ENCODE measurements at places on chromosomes 16 and 17. TPM values are rescaled to one million over a fixed set of nuclear protein-coding genes. Genes with fewer than 3 reads are reported as not detected.

Gene EPN3
- 14.4 TPM for total RNA-seq

Gene LRRC45
- 22.5 TPM for total RNA-seq

Gene CASKIN2
- total RNA-seq = 35.6 TPM

Gene CSH1
- not detected for total RNA-seq

Gene UTP4
- 10.9 TPM for total RNA-seq

Gene MT3
- total RNA-seq = not detected

- no peak overlapping the region for H3K27ac ChIP-seq
- no peak overlapping the region for H3K4me3 ChIP-seq
- no peaks in the 10 kb centered on the region for H3K36me3 ChIP-seq
- H3K4me1 ChIP-seq = no peaks in the 10 kb centered on the region
- H3K27me3 ChIP-seq = no peaks in the 10 kb centered on the region
Measured at GRCh38 chr17:15382914-15383313, 41.5 kb upstream of the TEKT3 start.

- peaks cover 28% of the 10 kb centered on the region for H3K4me1 ChIP-seq
- no peak overlapping the region for H3K27ac ChIP-seq
- peaks cover 8% of the 10 kb centered on the region for H3K27me3 ChIP-seq
- peak overlapping the region; percentile 27 for H3K4me3 ChIP-seq
- DNase-seq = no peak
Measured at GRCh38 chr17:81003711-81004475, 12.3 kb downstream of the CHMP6 start.

- H3K4me3 ChIP-seq = peak overlapping the region; percentile 55
- peak overlapping the region; percentile 93 for H3K27ac ChIP-seq
- H3K27me3 ChIP-seq = no peaks in the 10 kb centered on the region
- peaks cover 39% of the 10 kb centered on the region for H3K4me1 ChIP-seq
Measured at GRCh38 chr17:41527063-41528023, 765 bp downstream of the KRT19 start.

- no peak overlapping the region for H3K4me3 ChIP-seq
- no peaks in the 10 kb centered on the region for H3K27me3 ChIP-seq
- H3K27ac ChIP-seq = no peak overlapping the region
- peaks cover 13% of the 10 kb centered on the region for H3K4me1 ChIP-seq
- no peaks in the 10 kb centered on the region for H3K36me3 ChIP-seq
Measured at GRCh38 chr16:66847533-66848067, 3.4 kb downstream of the CA7 start.

GRCh38 chr17:35793257-35793656 is 2.2 kb downstream of the MMP28 start:
- peaks cover 2% of the 10 kb centered on the region for H3K27me3 ChIP-seq
- peak overlapping the region; percentile 82 for H3K27ac ChIP-seq

DNA sequence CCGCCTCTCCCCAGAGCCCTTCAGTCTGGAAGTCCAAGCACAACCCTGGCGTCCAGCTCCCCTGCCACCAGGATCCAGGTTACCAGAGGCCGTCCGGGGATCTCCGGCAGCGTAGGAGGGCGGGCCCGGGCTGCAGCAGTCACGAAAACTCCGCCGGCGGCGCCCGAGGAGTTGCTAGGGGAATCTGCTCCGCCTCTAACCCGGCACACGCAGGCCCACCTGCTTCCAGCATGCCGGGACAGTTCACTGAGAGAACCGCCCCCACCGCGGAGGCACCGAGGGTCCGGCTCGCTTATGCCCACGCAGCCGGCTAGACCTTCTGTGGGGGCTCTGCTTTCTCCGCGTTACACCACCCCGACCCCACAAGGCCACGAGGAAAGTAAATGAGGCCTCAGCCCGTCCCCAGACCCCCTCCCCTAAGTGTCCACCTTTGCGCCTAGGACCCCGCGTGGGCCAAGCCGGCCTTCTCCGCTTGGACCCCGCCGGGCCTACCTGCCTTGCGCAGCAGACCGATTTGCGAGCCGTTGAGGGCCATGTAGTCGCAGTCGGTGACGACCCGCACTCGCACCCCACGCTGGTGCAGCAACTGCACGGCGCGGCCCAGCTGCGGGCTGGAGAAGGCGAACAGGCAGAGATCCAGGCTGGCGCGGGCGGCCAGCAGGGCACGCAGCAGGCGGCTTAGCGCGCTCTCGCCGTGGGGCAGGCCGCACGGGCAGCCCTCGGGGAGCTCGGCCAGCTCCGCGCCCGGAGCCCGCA is 587 bp downstream of the PLD6 start:
- peak overlapping the region; percentile 64 for H3K4me3 ChIP-seq
- no peaks in the 10 kb centered on the region for H3K36me3 ChIP-seq
- H3K4me1 ChIP-seq = peaks cover 33% of the 10 kb centered on the region
- peak overlapping the region; percentile 76 for H3K27ac ChIP-seq
- peak; percentile 74 for DNase-seq

Gene ACAP1
- 18.5 TPM for total RNA-seq

- H3K36me3 ChIP-seq = no peaks in the 10 kb centered on the region
- no peaks in the 10 kb centered on the region for H3K4me1 ChIP-seq
- no peak for DNase-seq
- H3K27me3 ChIP-seq = no peaks in the 10 kb centered on the region
- no peak overlapping the region for H3K4me3 ChIP-seq
- H3K27ac ChIP-seq = no peak overlapping the region
Measured at GRCh38 chr17:37391146-37391545, 15.4 kb downstream of the C17orf78 start.

Gene KRTAP2-3
- total RNA-seq = not detected

- H3K4me3 ChIP-seq = no peak overlapping the region
- no peak overlapping the region for H3K27ac ChIP-seq
- H3K4me1 ChIP-seq = peaks cover 5% of the 10 kb centered on the region
- no peak for DNase-seq
Measured at GRCh38 chr17:56899403-56899802, 14.4 kb downstream of the TRIM25 start.

DNA sequence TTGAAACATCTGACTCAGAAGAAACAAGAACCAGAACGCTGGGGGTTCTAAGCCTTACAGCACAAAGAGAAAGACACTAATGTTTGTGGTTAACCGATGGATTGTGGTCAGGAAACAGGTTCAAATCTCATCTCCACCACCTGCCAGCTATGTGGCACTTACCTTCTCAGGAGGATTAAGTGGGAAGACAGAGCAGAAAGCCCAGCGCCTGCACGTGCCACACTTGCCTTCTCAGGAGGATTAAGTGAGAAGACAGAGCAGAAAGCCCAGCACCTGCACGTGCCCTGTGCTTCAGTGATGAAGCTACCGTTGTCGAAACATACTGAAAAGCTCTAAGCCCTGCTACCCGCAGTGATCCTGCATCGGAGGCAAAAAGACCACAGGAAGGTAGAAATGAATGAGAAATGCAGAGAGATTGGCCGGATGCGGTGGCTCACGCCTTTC is 90.6 kb downstream of the NXN start:
- H3K27ac ChIP-seq = no peak overlapping the region
- no peaks in the 10 kb centered on the region for H3K36me3 ChIP-seq
- H3K4me1 ChIP-seq = no peaks in the 10 kb centered on the region
- no peaks in the 10 kb centered on the region for H3K27me3 ChIP-seq

GRCh38 chr16:70697594-70698170 is 11.8 kb upstream of the MTSS2 start:
- H3K27ac ChIP-seq = peak overlapping the region; percentile 84
- H3K4me1 ChIP-seq = peaks cover 56% of the 10 kb centered on the region
- DNase-seq = peak; percentile 54
- no peaks in the 10 kb centered on the region for H3K27me3 ChIP-seq

Gene PDILT
- not detected for total RNA-seq

DNA sequence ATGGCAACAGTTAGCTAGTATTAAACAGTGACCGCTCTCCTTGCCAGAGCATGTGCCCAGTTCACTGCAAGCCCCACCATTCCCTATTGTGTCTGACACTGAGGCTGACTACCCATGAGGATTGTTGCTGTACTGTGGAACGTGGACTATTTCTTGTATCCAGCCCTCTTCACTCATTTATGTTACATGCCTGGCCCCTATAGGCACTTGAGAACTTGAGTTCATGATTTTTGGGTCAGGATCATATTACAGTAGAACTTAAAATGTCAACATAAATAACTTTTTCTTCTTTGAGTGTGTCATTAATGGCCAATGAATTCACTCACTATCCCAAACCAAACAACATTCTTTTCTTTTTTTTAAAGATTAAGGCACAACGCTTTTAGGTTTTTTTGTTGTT is 55.7 kb downstream of the LYRM1 start:
- no peak for DNase-seq
- no peaks in the 10 kb centered on the region for H3K4me1 ChIP-seq
- H3K36me3 ChIP-seq = no peaks in the 10 kb centered on the region
- H3K4me3 ChIP-seq = no peak overlapping the region
- H3K27ac ChIP-seq = no peak overlapping the region
- no peaks in the 10 kb centered on the region for H3K27me3 ChIP-seq

Gene CCDC154
- not detected for total RNA-seq

- H3K27ac ChIP-seq = peak overlapping the region; percentile 70
- H3K36me3 ChIP-seq = no peaks in the 10 kb centered on the region
- H3K4me1 ChIP-seq = peaks cover 15% of the 10 kb centered on the region
- no peaks in the 10 kb centered on the region for H3K27me3 ChIP-seq
- DNase-seq = no peak
- no peak overlapping the region for H3K4me3 ChIP-seq
Measured at GRCh38 chr17:27473190-27473747, 17.0 kb downstream of the KSR1 start.

GRCh38 chr17:62919388-62919787 is 46.6 kb upstream of the TANC2 start:
- no peak for DNase-seq
- no peaks in the 10 kb centered on the region for H3K36me3 ChIP-seq

Gene EXOC3L1
- total RNA-seq = 15.6 TPM

DNA sequence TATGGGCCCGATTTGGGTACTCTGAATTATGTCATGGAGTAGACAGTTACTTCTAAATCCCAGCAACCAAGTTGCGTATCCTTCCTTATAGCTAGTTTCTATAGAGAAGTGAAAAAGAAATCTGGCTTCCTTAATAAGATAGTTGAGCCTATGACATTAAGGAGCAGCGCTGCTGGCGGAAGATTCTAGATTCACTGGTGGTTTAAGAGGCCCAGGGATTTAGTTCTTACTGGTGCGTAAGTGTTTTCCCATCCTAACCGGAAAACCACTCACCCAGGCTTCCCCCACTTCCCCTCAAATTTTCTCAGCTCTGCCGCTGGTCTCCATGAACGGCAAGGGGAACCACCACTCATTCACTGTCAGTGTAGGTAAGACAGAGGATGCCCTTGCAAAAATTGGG is 230.4 kb downstream of the CPPED1 start:
- no peaks in the 10 kb centered on the region for H3K4me1 ChIP-seq
- no peaks in the 10 kb centered on the region for H3K27me3 ChIP-seq

- H3K4me3 ChIP-seq = no peak overlapping the region
- no peak for DNase-seq
- H3K27me3 ChIP-seq = no peaks in the 10 kb centered on the region
- H3K27ac ChIP-seq = no peak overlapping the region
- no peaks in the 10 kb centered on the region for H3K36me3 ChIP-seq
- peaks cover 5% of the 10 kb centered on the region for H3K4me1 ChIP-seq
Measured at GRCh38 chr16:24854607-24855171, 8.9 kb downstream of the SLC5A11 start.

Gene RCVRN
- total RNA-seq = not detected

Gene DOC2B
- 6.8 TPM for total RNA-seq

Gene DHODH
- 7.3 TPM for total RNA-seq

Gene WFDC1
- 21.7 TPM for total RNA-seq

DNA sequence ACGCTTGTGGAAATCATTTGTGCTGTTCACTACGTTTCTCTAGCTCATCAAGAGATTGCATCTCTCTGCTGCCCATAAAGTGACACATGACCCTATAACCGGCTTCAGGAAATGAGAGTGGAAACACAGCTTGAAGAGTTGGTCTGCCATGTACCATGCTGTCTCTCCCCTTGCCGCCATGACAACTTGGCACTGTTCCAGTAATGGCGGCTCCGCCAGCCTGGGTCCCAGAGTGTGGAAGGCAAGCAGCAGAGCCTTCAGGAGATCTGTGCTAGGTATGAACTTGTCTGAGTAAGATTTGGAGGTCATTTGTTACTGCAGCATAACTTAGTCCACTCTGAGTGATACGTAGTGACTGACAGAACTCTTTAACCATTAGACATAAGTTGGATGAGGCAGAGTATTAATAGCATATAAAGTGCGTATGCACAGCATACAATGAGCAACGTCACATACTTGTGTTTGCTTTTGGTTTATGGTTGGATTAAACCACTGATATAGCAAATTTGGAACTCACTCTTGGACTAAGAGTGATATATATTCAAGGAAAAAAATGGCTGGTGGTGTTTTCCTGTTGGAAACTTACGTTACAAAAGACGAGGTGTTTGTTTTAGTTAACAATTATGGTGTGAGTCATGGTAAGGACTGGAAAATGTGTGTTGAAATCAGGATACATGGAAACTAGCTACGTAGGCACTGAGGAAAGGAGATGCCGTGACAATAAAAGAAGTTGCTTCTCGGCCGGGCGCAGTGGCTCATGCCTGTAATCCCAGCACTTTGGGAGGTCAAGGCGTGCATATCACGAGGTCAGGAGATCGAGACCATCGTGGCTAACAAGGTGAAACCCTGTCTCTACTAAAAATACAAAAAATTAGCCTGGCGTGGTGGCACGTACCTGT is 24.4 kb upstream of the PMP22 start:
- no peak overlapping the region for H3K27ac ChIP-seq
- no peaks in the 10 kb centered on the region for H3K36me3 ChIP-seq
- no peaks in the 10 kb centered on the region for H3K27me3 ChIP-seq
- H3K4me1 ChIP-seq = no peaks in the 10 kb centered on the region
- DNase-seq = no peak
- H3K4me3 ChIP-seq = no peak overlapping the region

DNA sequence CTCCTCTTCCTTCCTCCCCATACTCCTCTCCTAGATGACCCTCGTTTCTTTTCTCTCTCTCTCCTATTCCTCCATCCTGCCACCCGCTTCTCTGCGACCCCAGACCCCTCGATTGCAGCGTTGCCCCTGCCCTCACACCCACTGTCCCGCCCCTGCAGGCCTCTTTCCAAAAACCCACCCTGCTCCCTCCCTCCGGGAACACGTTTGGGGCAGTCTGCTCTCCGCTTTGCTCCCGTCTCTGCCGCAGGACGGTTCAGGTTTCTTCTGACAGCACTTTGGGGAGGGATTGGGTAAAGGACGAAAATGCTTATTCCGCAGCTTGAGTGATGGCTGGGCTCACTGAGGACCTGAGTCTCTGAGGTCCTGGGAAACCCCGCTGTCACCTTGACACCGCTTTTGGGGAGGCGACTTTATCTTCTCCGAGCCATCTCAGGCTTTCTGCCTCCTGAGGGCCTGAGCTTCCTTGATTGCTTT is 690 bp downstream of the NDE1 start:
- peak overlapping the region; percentile 90 for H3K27ac ChIP-seq
- H3K4me3 ChIP-seq = peak overlapping the region; percentile 86
- peaks cover 39% of the 10 kb centered on the region for H3K4me1 ChIP-seq
- peaks cover 4% of the 10 kb centered on the region for H3K36me3 ChIP-seq

- H3K27ac ChIP-seq = no peak overlapping the region
- H3K4me1 ChIP-seq = peaks cover 34% of the 10 kb centered on the region
- H3K4me3 ChIP-seq = peak overlapping the region; percentile 24
- no peaks in the 10 kb centered on the region for H3K27me3 ChIP-seq
- H3K36me3 ChIP-seq = peaks cover 40% of the 10 kb centered on the region
- no peak for DNase-seq
Measured at GRCh38 chr16:89565506-89566372, 5.3 kb downstream of the RPL13 start.
